ENCODE measurements at places on chromosomes 2 and 18.

GRCh38 chr2:29817801-29818680, 103.3 kb downstream of the ALK start:
- DNase-seq, result no peak

- DNase-seq, result no peak
These were observed 405.5 kb downstream of the MEIS1 start for GRCh38 chr2:66840321-66841002.

DNA sequence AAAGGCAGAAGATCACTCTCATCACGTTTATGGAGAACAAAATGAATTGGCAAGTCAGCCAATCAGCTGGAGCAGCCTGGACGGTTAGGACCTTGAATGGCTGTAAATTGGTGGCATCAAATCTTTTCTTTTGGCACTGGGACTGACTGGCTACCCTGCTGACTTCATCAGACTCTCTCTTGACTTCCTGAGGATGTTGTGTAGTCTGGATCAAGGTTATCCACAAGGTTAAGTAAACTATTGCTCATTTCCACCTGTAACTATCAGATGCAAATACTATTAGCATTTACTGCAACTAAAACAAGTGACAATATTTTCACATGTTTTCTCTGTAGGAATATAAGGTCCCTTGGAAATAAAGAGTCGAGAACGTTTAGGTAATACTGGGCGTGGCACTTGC, 134.3 kb upstream of the RASGRP3 start:
- DNase-seq, result no peak

- no peak for DNase-seq
These were observed 237.2 kb upstream of the ETAA1 start for GRCh38 chr2:67159929-67160328.

DNA sequence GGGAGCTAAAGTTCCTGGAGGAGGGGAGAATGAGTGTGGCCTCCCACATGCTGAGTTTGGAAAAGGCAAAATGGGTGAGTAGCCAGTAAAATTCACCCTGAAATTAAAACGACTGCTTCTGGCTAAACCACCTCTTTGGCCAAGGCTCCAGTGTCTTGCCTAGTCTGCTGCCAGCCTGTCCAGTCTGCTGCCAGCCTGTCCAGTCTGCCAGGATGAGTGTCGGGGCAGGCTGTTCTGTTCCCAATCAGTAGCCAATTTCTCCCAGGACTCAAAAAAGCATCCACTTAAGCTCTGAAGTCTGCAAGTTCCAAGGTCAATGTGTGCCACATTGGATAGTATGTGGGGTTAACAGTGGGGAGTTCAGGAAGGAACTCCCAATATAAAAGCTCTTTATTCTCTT, 134.6 kb upstream of the KLHL29 start:
- DNase-seq, result no peak

DNA sequence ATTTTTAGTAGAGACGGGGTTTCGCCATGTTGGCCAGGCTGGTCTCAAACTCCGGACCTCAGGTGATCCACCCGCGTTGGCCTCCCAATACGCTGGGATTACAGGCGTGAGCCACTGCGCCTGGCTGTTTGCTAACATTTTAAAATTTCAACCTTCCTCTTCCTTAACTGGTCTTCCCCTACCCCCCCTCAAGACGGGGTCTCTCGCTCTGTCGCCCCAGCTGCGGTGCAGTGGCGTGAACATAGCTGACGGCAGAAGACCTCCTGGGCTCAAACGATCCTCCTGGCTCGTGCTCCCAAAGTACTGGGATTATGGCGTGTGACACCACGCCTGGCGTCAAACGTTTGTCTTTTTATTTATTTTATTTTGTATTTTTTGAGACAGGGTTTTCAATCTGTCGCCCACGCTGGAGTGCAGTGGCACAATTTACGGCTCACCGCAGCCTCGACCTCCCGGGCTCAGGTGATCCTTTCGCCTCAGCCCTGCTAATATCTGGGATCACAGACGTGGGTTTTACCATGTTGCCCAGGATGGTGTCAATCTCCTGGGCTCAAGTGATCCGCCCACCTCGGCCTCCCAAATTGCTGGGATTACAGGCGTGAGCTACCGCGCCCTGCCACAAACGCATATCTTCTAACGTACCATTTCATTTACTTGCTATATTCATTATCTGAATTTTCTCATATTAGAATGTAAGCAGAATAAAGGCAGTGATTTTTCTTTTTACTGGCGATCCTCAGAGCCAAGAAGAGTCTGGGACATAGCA, 984 bp upstream of the MSH2 start:
- no peak for DNase-seq

- DNase-seq, result no peak
These were observed 2.8 kb upstream of the DIPK1C start for GRCh38 chr18:74459889-74460288.

- no peak for DNase-seq
These were observed 310.8 kb upstream of the TFPI start for GRCh38 chr2:187865025-187865424.

DNA sequence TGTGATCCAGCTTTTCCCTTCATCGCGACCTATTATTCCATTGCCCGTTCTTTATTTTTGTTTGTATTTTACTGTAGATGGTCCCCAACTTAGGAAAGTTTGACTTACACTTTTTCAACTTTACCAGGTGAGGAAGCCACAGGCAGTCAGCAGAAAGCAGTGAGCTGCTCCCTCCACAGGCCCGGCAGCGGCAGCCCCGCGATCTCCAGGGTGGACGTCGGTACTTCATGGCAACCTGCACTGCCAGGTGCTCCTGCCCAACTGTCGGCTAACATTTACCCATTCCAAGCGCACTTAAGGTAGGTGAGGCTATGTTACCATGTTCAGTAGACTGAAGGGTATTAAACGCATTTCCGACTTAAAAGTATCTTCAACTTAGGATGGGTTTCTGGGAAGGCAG, 12.8 kb downstream of the ZNF516 start:
- no peak for DNase-seq

- no peak for DNase-seq
These were observed 33.6 kb downstream of the MAL start for GRCh38 chr2:95058989-95059641.

- no peak for DNase-seq
These were observed 41.9 kb downstream of the SPTBN1 start for GRCh38 chr2:54497763-54498680.

Measured in activated CD4-positive, alpha-beta T cell treated with anti-CD3 and anti-CD28 coated beads, Interleukin-2, Interleukin-4, amounts not matched to agents 100 ng/mL and 50 ng/mL, durations not matched to agents 16 hours and 8 hours (primary cell).